HT1080 (cell line): ENCODE measurements at places on chromosomes 11 and 22.

DNA sequence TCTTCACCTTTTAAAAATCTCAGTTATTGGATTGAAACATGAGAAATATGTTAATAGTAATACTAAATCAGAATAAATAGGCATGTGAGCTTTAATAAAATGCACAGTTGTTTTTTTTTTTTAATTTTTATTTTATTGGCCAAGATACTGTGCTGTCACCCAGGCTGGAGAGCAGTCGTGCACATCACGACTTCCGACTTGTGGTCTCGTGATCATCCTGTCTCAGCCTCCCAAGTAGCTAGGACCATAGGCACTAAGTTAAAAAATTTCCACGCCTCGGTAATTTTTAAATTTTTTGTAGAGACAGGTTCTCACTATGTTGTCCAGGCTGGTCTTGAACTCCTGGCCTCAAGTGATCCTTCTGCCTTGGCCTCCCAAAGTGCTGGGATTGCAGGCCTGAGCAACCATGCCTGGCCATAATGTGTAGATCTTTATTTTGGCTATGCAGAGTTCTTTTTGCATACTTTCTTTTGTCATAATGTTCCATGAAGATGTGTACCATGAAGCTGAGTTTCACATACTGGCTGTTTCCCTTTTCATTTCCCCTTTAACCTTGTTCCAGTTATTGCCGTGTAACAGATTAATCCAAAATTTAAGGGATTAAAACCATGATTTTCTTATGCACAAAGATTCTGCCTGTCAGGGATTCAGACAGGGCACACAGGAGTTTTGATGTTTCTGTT is 16.0 kb downstream of the CAPRIN1 start:
- no peak for DNase-seq

- no peak for DNase-seq
Observed at GRCh38 chr11:78351193-78351592, 66.4 kb downstream of the GAB2 start.

DNA sequence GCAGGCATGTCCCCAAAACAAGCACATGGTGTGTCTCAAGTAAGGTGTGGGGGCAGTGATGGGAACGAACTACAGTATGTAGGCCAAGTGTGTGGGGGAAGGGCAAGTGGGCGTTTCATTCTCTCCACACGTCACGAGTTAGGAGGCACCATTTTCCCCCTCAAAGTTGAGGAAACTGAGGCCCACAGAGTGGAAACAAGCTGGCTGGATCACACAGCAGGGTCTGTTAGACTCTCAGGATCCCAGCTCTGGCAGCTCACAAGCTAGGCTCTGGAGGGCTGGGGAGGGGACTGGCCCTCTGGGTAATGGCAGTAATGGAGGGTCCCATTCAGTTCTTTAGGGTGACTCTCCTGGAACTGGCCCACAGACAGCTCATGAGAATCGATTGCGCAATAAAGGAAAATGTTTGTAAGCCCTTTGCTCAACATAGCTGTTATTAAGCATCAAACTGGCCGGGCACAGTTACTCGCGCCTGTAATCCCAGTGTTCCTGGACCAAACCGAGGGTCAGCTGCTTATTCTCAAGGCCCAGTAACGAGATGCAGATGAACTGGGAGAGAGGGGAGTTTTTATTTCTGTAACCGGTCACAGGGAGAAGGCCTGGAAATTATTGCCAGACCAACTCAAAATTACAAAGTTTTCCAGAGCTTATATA is 24.1 kb upstream of the TUB start:
- no peak for DNase-seq

DNA sequence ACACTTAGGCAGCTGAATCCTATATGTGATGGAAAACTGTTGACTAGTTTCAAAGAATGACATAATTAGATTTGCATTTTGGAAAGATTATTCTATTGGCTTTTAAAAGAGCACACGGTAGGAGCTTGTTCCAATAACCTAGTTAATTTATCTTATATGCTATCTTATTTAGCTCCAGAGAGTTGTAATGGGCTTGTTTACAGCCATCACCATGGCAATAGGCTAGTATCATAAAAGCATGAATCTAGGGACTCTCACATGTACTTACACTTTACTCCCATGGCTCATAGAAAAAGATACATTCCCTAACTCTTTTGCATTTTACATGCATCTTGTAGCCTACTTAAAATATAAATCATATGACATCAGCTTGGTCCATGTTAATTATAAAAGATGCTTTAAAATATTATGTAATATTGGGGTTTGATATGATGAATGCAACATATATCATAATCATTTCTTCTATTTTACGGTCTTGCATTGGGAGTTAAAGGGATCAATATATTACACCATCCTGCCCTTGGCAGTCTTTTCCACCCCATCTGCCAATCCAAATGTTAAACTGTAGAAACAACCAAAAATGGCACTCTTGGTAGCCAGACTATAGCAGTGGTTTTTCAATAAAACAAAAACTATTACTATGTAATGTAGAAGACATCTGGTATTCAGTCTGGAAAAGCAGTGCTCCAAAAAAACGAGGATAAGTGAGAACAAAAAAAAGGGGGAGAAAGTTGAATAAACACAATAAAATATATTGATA is 2254.0 kb downstream of the LRRC4C start:
- DNase-seq = no peak

DNA sequence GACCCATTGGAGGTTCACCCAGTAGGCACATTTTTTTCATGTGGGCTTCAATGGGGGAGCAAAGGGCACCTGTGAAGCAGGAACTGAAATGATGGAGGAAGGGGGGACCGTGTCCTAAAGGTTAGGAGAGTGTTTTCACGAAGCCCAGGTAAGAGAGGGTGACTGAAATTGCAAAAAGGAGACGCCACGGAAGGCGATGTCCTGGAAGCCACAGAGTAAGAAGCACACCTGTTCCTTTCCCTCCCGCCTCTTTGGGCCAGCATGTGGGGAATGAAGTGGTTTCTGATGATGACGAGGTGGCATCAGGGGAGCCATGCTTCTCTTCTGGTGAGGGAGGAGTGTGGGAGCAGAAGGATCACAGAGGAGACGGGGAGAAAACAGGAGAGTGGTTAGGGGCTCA is 37.0 kb upstream of the MICAL2 start:
- no peak for DNase-seq

- peak; percentile 42 for DNase-seq
Observed at GRCh38 chr22:22565981-22566380, 6.9 kb upstream of the PRAME start.

DNA sequence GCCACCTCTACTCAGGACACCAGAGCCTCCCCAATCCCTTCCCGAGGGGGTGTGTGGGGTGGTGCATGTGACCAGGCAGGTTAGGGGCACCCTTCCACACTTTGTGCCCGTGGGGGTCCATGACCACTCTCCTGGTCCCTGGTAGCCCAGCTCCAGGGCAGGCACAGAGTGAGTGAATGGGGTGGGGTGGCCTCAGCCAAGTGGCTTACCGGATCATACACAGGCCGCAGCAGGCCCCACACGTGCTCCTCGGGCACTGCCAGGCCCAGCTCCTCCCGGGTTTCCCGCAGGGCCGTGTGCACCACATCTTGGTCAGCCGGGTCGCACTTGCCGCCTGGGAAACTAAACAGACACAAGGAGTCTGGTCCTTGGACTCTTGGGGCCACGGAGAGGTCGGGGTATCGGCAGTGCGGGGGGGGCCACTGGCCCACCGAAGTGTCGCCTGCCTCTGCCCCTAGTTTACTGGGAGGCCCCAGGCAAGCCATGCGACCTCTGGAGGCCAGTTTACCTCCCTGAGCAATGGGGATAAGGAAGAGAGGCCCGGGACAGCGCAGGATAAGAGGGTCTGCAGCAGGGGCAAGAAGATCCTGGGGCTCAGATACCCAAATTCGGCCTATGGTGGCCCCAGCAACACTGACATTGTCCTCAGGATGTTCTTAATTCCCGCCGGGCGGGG is 889 bp downstream of the NUDT8 start:
- no peak for DNase-seq

DNA sequence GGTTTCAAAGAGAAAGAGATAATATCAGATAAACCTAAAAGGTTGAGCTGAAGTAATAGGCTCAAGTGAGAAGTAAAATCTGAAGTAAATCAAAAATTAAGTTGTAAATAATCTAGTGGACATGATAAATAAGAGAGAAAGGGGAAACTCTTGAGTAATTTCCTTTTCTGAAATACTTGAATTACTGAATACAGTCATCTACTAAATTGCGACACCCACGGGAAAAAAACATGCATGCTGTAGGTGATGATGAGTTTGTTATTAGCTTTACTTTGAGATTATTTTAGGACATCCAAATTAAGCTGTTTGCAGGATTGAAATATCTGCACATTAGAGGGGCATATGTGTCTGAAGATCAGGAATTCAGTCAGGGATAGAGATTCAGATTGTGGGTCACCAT is 50.0 kb upstream of the CARD18 start:
- no peak for DNase-seq
